ENCODE measurements at places on chromosomes 4 and X.
A peak's percentile ranks its signal among the peaks of the same experiment; 100 is the strongest.

GRCh38 chr4:186592966-186593586 lies 37.7 kb upstream of the MTNR1A start:
- H3K27ac ChIP-seq: no peak overlapping the region
- no peaks in the 10 kb centered on the region for H3K27me3 ChIP-seq
- no peak overlapping the region for H3K4me3 ChIP-seq
- H3K36me3 ChIP-seq: no peaks in the 10 kb centered on the region
- DNase-seq: no peak

- H3K36me3 ChIP-seq: no peaks in the 10 kb centered on the region
- DNase-seq: no peak
- no peak overlapping the region for H3K4me3 ChIP-seq
Measured at GRCh38 chrX:39301036-39301435, 499.8 kb downstream of the MID1IP1 start.

DNA sequence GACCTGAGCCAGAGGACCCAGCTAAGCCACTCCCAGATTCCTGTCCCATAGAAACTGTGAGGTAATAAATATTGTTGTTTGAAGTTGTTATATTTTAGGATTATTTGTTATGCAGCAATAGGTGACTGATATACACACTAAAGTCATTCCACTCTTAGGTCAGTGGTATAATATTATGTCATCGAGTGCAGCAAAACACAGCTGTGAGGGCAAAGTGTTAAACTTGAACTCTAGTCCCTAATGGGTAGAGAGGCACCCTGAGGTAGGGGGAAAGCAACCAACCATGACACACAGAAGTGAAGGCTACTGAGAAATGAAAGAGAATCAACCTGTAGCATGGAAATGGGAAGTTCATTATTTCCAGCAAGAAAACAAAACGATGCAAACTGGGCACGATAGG lies 66.6 kb downstream of the ATXN3L start:
- no peak for DNase-seq
- no peak overlapping the region for H3K27ac ChIP-seq
- H3K4me1 ChIP-seq: no peaks in the 10 kb centered on the region
- H3K4me3 ChIP-seq: no peak overlapping the region
- H3K27me3 ChIP-seq: no peaks in the 10 kb centered on the region

GRCh38 chr4:145153904-145154298 lies 26.5 kb downstream of the OTUD4 start:
- peaks cover 74% of the 10 kb centered on the region for H3K36me3 ChIP-seq
- no peaks in the 10 kb centered on the region for H3K27me3 ChIP-seq
- no peak for DNase-seq
- H3K4me1 ChIP-seq: no peaks in the 10 kb centered on the region

- no peak overlapping the region for H3K27ac ChIP-seq
- H3K27me3 ChIP-seq: no peaks in the 10 kb centered on the region
- H3K36me3 ChIP-seq: no peaks in the 10 kb centered on the region
- H3K4me3 ChIP-seq: no peak overlapping the region
Measured at GRCh38 chrX:134684956-134685355, 26.7 kb upstream of the PLAC1 start.

GRCh38 chr4:71231129-71232055 lies 107.4 kb upstream of the SLC4A4 start:
- no peaks in the 10 kb centered on the region for H3K36me3 ChIP-seq
- H3K4me1 ChIP-seq: no peaks in the 10 kb centered on the region
- H3K27me3 ChIP-seq: no peaks in the 10 kb centered on the region

DNA sequence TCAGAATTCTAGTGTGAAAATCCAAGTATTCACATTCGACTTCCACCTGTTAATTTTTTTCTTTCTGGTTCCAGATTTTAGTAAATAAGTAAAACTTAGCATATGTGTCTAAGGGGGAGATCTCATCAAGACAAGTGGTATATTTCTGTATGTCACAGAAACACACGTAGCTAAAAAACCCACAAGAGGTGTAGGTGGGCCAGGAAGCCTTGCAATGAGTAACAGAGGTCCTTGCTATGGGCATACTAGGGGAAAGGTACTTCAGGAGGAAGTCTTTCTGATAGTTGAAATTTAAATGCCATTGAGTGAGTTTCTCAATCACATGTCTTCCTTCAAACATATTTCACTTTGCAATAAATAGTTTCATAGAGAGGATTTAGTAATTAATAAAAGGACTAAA lies 315.8 kb downstream of the MID1IP1 start:
- no peaks in the 10 kb centered on the region for H3K36me3 ChIP-seq
- H3K4me1 ChIP-seq: no peaks in the 10 kb centered on the region
- peaks cover 5% of the 10 kb centered on the region for H3K27me3 ChIP-seq
- no peak overlapping the region for H3K4me3 ChIP-seq
- no peak for DNase-seq
- no peak overlapping the region for H3K27ac ChIP-seq

GRCh38 chrX:133373386-133374079 lies 41.8 kb downstream of the GPC4 start:
- H3K36me3 ChIP-seq: no peaks in the 10 kb centered on the region
- no peaks in the 10 kb centered on the region for H3K27me3 ChIP-seq
- H3K4me3 ChIP-seq: no peak overlapping the region
- no peaks in the 10 kb centered on the region for H3K4me1 ChIP-seq
- no peak for DNase-seq
- H3K27ac ChIP-seq: no peak overlapping the region

GRCh38 chrX:149830192-149830873 lies 48.6 kb downstream of the MAGEA9 start:
- peak overlapping the region; percentile 26 for H3K4me3 ChIP-seq
- H3K27me3 ChIP-seq: no peaks in the 10 kb centered on the region
- no peaks in the 10 kb centered on the region for H3K4me1 ChIP-seq
- DNase-seq: peak; percentile 4
- H3K27ac ChIP-seq: no peak overlapping the region

DNA sequence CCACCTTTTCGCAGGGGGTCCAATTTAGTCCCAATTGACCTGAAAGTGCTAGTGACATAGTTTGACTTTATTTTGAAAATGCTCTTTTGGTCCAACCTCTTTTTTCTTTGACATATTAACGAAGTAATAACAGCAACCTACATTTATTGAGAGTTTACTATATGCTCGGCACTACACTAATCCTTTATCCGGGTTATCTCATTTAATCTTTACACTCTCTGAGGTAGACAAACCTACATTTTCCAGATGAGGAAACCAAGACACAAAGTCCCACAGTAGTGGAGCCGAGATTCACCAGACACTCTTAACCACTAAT lies 307 bp upstream of the ATRX start:
- H3K4me1 ChIP-seq: peaks cover 24% of the 10 kb centered on the region
- peak overlapping the region; percentile 96 for H3K4me3 ChIP-seq
- no peak for DNase-seq
- no peaks in the 10 kb centered on the region for H3K36me3 ChIP-seq
- no peaks in the 10 kb centered on the region for H3K27me3 ChIP-seq
- peak overlapping the region; percentile 88 for H3K27ac ChIP-seq

DNA sequence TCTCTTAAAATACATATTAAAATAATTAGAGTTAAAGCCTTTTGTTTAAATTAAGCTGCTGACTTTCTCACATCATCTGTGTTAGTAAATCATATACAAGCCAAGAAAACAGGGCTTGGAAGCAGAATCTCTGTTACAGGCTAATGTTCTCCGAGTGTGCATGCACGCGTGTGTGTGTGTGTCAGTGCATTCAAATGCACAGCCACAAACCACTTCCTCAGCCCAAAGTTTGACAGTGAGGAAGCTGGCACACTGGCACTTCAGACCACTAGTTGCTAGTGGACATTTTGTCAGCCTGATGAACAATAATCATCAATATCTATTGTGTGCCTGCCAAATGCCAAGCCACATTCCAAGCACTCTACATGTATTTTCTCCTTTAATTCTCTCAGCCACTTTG lies 5.6 kb downstream of the MAOB start:
- no peaks in the 10 kb centered on the region for H3K36me3 ChIP-seq

DNA sequence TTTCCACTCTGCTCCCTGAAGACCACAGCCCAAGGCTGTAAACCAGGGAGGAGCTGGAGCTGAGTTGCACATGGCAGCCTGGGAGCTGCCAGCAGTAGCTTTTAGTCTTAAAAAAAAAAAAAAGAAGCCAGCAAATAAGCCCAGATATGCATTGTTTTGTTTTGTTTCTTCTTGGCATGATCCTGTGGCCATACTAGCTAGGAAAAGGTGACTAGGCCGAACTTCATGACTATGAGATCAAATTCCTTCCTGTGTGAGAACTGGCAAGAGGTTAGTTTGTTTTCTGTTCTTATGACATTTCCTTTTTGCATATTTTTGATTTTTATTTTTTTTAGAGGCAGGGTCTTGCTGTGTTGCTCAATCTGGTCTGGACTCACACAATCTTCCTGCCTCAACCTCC lies 323.3 kb downstream of the DCTD start:
- H3K27me3 ChIP-seq: no peaks in the 10 kb centered on the region
- DNase-seq: no peak
- H3K36me3 ChIP-seq: no peaks in the 10 kb centered on the region
- H3K4me3 ChIP-seq: no peak overlapping the region
- H3K27ac ChIP-seq: no peak overlapping the region

DNA sequence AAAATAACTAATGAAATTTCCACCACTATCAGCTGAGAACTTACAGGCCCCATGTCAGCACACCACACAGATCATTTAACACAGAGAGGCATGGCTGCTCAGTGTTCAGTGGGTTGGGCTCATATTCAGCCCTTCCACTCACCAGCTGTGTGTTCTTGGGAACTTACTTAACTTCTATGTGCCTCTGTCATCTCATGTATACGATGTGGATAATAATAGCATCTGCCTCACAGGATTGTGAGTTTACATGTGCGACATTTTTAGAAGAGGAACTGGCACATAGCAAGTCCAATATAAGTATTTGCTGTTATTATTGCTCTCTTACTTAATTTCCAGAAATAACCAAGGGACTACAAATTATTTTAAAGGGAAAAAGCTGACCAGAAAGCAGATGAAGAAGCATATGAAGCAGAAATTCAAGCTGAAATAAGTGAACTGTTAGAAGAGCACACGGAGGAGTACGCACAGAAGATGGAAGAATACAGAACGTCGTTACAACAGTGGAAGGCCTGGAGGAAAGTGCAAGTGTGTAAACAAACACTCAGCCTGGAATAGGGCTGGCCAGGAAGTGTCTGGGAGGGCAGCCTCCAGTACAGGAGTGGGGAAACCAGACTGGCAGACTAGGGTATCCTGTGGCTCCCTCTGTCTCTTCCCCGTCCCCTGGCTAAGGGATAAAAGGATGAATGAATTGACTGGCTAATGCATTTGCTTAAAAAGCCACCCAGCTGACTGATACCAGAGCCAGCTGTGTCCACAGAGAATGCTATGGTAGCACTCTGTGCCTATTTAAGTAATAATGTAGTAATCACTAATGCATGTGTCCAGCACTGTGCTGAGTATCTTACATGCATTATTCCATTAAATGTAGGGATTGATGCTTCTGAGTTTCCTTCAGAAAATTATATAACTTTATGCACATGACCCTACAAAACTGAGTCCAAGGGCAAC lies 67.1 kb downstream of the CC2D2A start:
- no peaks in the 10 kb centered on the region for H3K27me3 ChIP-seq
- no peak overlapping the region for H3K27ac ChIP-seq
- H3K4me3 ChIP-seq: no peak overlapping the region
- no peaks in the 10 kb centered on the region for H3K4me1 ChIP-seq
- DNase-seq: no peak

DNA sequence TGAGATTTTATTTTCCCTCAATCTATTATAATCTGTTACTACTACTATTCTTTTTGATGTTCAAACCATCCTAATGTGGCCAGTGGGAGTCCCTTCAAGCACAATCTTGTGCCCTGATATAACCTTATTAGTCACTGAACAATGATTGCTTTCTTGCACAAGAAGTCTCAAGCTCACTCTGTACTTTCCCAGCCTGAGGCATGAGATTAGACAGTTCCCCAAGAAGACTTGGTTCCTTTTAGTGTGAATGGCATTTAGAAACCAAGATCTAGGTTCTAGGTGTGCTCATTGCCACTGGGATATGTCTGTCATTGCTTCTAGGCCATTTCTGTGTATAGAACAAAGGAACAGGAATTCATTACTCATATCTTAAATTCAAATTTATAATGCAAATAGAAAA lies 28.0 kb upstream of the RBM41 start:
- DNase-seq: no peak
- no peak overlapping the region for H3K4me3 ChIP-seq
- no peaks in the 10 kb centered on the region for H3K27me3 ChIP-seq
- H3K36me3 ChIP-seq: no peaks in the 10 kb centered on the region
- H3K4me1 ChIP-seq: no peaks in the 10 kb centered on the region

DNA sequence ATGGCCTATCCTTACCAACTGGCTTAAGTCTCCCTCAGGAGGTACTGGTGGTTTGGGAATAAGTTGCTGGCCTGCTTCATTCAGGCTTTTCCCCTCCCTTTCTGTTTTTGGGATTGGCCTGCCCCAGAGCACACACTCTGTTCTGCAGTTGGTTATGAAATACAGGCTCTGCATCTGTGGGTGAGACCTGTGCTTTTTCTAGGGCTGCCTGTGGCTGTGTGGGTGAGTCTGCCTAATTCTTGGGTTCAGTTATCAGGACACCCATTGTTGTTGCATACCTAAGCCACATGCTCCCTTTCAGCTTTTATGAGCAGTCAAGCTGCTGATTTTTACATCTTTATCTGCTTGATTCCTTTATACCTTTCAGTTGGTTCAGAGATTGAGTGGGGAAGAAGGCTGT lies 19.0 kb upstream of the CWH43 start:
- no peaks in the 10 kb centered on the region for H3K4me1 ChIP-seq
- no peaks in the 10 kb centered on the region for H3K36me3 ChIP-seq
- H3K27ac ChIP-seq: no peak overlapping the region
- no peak for DNase-seq

GRCh38 chr4:118173126-118173525 lies 138.8 kb downstream of the NDST3 start:
- H3K4me3 ChIP-seq: no peak overlapping the region
- H3K27me3 ChIP-seq: no peaks in the 10 kb centered on the region
- H3K36me3 ChIP-seq: no peaks in the 10 kb centered on the region
- DNase-seq: no peak
- H3K27ac ChIP-seq: no peak overlapping the region
- no peaks in the 10 kb centered on the region for H3K4me1 ChIP-seq

DNA sequence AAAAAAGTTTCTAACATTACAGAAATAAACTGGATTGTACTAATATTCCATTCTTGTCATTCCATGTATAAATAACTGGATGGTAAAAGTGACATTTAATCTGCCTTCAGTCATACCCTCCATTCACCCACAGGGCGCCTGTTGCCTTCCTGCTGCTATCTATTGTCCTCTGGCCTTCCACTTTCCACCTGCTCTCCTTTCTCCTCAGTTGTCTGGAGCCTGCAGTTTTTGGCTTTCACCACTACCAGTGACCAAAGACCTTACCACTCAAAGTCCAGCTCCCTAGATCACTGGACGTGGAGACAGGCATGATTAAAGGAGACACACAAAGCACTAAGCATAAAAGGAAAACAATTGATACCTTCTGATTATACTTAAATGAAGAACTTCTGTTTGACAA lies 46.2 kb upstream of the NHS start:
- H3K4me3 ChIP-seq: no peak overlapping the region
- no peak overlapping the region for H3K27ac ChIP-seq
- no peaks in the 10 kb centered on the region for H3K27me3 ChIP-seq
- no peaks in the 10 kb centered on the region for H3K36me3 ChIP-seq
- no peak for DNase-seq
- no peaks in the 10 kb centered on the region for H3K4me1 ChIP-seq
